ENCODE measurements at places on chromosomes 11 and 22.

DNA sequence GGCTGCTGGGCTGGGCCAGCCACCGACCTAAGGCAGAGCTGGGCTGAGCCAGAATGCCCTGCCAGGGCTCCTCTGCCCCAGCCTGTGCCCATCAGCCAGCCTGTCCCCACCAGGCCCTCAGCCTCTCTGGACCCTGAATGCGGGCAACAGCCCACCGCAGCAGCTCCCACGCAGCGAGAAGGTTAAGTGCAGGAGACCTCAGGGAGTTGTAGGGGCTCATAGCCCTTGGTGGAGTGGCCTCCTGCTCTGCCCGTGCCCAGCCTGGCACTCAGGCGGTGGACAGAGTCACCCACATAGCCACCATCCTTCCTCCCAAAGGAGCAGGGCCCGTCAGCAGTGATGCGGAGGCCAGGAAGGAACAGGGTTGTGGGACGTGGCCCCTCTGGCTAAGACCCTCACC lies 19.1 kb downstream of the WNT7B start:
- no peak for DNase-seq

- DNase-seq = no peak
Observed at GRCh38 chr11:130831506-130831905, 84.8 kb downstream of the SNX19 start.

- no peak for DNase-seq
Observed at GRCh38 chr22:41914611-41915034, 251 bp downstream of the SHISA8 start.

- no peak for DNase-seq
Observed at GRCh38 chr11:67528376-67528775, 5.1 kb upstream of the CABP2 start.

- no peak for DNase-seq
Observed at GRCh38 chr11:100895449-100895848, 208.4 kb downstream of the ARHGAP42 start.

GRCh38 chr11:91840640-91841240 lies 383.9 kb upstream of the FAT3 start:
- no peak for DNase-seq

DNA sequence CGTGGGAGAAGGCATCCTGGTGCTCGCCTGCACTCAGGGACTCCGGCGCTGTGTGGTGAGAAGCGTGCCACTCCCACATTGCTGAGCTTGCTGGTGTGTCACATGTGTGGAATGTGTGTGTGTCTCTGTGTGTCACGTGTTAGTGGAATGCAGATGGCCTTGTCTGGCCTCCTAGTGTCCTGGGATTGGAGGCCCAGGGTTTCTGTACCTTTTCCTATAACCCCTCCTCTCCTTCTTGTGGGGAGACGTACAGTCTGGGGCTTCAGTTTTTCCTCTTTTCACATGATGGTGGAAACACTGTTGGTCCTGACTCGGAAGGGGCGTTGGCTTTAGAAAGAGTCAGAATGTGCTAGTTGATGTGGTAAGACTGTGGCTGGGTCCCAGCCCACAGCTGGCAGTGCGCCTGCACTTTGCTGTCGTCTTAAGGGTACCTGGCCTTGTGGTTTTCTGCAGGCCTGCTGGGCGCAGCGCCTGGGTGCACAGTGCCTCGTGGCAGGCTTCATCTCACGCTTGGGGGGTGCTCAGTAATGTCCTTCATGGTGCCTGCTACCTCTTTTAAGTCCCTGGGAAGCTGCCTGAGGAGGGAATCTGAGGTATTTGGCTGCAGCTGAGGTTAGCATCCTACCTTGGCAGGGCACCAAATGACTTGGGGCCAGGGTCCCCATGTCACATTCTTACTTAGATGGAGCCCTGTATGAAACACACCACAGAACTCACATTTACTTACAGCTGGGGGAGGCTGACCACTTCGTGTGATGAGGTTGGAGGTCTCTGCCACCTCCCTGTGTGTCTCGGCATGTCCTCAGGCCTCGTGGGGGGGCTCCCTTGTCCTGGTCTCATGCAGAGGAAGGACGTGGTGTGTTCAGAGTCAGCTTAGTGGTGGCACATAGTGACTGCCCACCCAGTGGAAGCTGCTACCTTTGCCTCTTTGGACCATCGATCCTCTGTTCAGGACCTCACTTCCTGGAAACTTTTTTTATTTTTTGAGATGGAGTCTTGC lies 61.9 kb downstream of the MED15 start:
- DNase-seq = no peak

- DNase-seq = no peak
Observed at GRCh38 chr11:47599902-47600301, 5.7 kb upstream of the C1QTNF4 start.

DNA sequence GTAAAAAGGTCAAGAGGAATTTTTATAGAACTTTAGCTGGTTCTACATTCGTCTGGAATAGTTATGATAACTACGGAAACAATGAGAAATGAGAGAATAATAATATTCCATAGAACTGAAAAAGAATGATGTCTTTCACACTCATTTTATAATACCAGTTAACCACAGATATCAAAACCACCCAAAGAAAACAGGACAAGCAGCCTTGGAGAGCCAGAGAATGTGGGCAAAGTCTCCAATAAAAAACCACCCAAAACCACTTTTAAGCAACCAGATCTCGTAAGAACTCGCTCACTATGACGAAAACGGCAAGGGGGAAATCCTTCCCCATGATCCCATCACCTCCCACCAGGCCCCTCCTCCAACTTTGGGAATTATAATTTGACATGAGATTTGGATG lies 60.8 kb downstream of the ARHGAP32 start:
- DNase-seq = no peak

GRCh38 chr11:92569726-92570125 lies 345.1 kb downstream of the FAT3 start:
- DNase-seq = no peak

GRCh38 chr11:123429913-123430720 lies at the start of gene GRAMD1B:
TSS of gene GRAMD1B (plus strand) at chr11:123430269. CDS start at chr11:123430793, 524 bp downstream.
- DNase-seq = no peak

GRCh38 chr11:93783765-93784144 lies 327 bp upstream of the MED17 start:
- DNase-seq = no peak

- DNase-seq = no peak
Observed at GRCh38 chr11:96307776-96308140, 35.2 kb downstream of the MAML2 start.

DNA sequence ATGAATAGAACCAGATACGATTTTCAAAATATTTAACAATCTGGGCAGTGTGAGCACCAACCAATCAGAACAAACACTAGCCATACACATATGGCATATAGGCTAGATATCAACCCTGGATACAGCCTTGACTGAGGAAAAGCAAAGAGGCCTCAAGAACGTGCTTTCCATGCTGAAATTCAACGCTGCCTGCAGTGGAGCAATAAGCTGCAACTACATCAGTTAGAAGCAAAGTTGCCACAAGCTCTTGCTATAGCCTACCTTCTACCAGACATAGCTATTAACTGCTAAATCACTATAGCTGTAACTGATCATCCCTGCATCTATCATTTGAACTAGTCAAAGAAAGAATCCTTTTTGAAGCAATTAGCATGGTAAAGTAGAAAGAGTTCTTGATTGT lies 42.5 kb downstream of the DENND5A start:
- no peak for DNase-seq

GRCh38 chr22:22450343-22450839 lies 58.2 kb downstream of the ZNF280B start:
- no peak for DNase-seq

- no peak for DNase-seq
Observed at GRCh38 chr11:121460941-121461514, 8.3 kb upstream of the SORL1-AS1 start.

DNA sequence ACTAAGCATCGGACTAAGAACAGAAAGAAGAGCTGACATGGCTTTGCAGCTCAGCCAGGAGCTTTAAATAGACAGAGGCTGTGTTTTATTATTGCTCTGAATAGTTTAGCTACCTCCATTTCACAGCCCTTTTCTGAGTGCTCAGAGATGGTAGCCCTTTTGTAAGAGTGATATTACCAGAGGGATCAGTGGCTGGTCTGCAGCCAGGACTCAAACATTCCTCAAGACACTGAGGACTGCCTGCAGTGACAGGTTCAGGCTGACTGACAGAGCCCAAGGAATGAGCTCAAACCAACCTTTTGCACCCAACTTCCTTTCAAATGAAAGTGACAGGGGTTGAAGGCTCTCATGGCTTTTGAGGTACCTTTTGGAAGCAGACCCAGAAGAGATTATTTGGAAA lies 189.0 kb downstream of the DDX10 start:
- DNase-seq = no peak

DNA sequence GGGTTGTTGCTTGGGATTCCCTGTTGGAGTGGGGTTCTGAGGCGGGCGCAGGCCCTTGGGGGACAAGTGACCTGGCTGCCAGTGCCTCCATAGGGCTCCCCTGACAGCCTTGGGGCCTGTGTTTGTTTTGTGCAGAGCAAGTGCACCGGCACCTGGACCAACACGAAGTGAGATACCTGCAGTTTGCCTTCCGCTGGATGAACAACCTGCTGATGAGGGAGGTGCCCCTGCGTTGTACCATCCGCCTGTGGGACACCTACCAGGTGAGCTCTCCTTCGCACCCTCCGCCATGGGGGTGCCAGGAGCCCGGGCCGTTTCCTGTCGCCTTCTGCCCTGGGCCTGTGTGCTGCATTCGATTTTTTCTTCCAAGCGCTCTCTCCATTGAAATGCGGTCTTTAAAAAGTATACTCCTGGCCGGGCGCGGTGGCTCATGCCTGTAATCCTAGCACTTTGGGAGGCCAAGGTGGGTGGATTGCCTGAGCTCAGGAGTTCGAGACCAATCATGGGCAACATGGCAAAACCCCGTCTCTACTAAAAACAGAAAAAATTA lies 274.6 kb downstream of the TBC1D22A start:
- no peak for DNase-seq

- no peak for DNase-seq
Observed at GRCh38 chr22:44063462-44064371, 39.6 kb downstream of the PARVB start.

- DNase-seq = no peak
Observed at GRCh38 chr11:62359475-62359874, 22.2 kb downstream of the ASRGL1 start.

DNA sequence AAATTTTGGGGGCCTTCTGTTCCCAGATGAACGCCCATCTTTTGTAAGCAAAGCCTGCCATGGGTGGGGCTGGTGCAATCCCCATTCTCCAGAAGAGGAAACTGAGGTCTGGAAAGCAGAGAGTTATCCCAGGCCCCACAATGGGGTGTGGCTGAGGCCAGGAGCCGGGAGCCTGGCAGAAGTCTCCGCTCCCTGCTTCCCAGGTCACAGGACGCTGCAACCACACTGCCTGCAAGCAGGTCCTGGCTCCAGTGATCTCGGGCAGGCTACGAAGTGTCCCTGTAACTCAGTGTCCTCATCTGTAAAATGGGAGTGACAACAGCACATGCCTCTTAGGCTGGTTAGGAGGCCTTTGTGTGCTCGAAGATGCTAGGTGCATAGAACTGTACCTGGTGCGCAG lies 1.7 kb downstream of the PLCB3 start:
- no peak for DNase-seq

DNA sequence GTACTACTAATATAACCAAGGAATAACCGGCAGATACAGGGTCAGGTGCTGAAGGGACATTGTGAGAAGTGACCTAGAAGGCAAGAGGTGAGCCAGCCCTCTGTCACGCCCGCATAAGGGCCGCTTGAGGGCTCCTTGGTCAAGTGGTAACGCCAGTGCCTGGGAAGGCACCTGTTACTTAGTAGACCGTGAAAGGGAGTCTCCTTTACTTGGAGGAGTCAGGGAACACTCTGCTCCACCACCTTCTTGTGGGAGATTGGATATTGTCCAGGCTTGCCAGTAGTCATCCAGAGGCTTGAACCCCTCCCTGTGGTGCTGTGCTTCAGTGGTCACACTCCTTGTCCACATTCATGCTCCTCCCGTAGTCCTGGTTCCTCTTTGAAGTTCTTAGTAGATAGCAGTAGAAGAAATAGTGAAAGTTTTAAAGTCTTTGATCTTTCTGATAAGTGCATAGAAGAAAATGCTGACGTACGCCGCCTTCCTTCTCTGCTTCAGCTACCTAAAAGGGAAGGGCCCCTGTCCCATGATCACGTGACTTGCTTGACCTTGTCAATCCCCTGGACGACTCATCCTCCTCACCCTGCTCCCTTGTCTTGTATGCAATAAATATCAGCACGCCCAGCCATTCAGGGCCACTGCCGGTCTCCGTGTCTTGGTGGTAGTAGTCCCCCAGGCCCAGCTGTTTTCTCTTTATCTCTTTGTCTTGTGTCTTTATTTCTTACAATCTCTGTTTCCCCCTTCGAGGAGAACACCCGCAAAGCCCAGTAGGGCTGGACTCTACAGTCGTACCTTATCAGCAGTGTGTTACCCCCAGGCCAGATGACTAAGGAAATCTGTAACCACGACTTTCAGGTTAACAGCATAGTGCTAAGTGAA lies 6.1 kb downstream of the NUP50 start:
- no peak for DNase-seq

- DNase-seq = peak; percentile 62
Observed at GRCh38 chr11:114179234-114179941, 116.8 kb upstream of the NNMT start.

- DNase-seq = no peak
Observed at GRCh38 chr22:23072077-23072910, 2.0 kb downstream of the GNAZ start.

DNA sequence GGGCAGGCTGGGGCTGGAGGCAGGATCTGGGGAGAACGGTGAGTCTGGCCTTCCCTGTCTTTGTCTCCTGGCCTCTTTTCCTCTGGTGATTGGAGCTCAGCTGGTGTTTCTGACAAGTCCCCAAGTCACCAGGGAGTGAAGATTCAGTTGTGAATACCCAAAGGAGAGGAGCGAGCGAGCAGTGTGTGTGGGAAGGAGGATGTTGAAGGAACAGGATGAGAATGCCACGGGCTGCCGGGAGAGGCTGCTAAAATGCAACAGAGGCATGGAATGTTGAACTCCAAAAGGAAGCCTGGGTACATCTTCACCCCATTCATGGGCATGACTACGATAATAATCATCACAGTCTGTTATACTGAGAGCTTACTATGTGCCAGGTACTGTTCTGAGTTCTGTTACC lies 163.3 kb downstream of the CEP164 start:
- DNase-seq = no peak

DNA sequence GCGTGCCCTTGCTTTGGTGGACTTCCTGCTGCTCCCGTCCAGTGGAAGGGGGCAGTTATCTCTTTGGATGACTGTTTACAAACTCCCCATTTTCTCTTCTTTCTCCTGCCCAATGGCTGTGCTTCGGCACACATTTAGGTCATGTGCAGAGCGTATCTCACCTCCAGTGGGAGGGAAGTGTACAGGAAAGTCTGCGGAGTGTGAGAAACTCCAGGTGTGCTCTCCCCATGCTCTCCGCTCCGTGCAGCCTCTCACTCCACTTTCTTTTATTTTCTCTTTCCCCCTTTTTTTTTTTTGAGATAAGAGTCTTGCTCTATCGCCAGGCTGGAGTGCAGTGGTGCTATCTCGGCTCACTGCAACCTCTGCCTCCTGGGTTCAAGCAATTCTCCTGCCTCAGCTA lies 11.9 kb upstream of the TEF start:
- no peak for DNase-seq

- no peak for DNase-seq
Observed at GRCh38 chr11:96708219-96708878, 318.5 kb downstream of the JRKL start.

DNA sequence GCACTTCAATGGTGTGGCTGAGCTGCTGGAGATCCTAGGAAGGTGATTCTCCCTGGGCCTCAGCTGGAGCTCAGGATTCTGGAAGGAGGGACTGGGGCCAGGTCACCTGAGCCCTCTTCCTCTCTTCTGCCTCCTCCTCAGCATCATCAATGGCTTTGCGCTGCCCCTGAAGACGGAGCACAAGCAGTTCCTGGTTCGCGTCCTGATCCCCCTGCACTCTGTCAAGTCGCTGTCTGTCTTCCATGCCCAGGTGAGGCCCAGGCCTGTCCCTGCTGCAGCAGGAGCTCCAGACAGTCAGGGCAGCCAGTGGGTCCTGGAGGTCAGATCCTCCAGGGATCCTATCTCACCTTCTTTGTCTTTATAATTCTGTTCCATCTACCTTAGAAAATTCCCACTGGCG lies 5.4 kb downstream of the GPHA2 start:
- no peak for DNase-seq
